ENCODE measurements at places on chromosomes 7 and 10.
A peak's percentile ranks its signal among the peaks of the same experiment; 100 is the strongest.

DNA sequence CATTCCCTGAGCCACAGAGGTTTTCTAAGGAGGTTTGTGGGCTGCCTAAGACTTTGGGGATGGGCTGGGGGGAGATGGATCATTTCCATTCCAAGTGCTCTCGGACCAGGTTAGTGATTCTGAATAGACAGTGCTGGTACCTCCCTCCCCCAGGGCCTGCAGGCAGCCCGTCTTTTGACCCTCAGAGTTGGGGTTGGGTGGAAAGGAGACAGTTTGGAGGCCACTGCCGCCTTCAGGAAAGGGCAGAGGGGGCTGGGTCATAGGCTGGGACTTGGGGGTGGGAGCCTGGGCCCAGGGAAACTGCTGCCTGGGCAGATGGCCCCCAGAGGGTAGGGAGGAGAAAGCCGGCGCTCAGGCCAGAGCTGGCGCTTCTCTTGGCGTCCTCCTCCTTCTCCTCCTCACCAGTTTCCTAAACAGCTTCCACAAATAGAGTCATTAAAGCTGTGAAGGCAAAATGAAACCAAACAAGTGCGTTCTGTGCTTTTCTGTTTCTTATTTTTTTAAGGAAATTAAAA, 4.4 kb downstream of the UNC5B start:
- peak; percentile 86 for DNase-seq

DNA sequence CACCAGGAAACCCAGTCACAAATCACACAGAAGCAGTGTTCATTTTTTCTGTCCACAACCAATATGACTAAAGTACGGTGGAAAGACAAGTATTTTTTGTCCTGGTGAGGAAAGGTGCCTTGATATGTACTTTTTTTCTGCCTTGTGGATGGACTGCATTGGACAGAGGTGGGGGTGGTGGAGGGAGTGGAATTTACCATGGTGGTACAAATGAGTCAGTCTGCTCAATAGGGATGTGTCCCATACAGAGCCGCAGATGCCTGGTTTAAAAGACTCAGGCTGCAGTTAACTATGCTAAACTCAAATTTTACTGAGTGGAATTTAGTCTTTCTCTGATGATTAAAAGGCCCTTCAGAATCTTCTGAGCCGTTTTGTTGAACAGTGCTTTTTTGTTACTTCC, 674.5 kb upstream of the GALNT17 start:
- no peak for DNase-seq

DNA sequence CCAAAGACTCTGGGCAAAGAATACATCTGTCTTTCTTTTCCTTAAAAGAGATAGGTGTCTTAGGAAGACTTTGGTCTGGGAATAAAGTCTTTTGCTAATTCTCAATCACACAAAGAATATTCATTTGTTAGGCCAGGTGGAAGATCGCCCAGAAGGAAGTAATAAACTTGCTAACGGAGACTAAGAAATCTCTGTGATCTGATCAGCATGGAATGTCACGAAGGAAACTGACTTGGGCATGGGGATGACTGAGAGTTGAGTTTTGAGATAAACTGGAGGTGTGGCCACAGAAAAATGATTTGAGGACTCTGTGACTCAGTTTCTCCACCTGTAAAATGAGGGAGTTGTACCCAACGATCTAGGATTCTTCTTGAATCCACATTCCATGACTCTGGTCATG, 161.1 kb upstream of the SVIL start:
- no peak for DNase-seq

GRCh38 chr10:91627344-91628102, 5.3 kb downstream of the PPP1R3C start:
- DNase-seq = no peak

GRCh38 chr10:30433306-30433729, 666 bp upstream of the MAP3K8 start:
- peak; percentile 92 for DNase-seq

DNA sequence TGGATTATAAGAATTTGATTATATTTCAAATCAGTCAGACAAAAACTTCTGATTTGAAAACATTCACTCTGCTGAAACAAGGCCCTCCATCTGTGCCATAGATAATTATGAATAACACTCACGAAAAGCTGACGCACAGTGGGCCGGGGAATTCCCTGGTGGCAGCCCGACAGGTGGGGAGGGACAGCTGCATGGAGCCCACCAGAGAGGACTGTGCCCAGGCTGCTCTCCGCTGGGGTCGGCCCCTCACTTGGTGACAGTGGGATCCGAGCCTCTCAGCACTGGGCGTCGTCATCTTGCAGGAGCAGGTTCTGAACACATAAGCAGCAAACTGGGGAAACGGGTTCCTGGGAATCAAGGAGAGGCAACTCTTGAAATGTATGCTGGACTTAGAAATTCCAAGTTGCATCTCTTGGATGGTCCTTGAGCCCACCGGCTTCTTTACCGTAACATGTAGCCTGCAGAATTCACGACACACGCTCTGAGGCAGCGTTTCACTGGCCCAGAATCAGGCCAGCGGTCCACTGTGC, 41.4 kb downstream of the AFAP1L2 start:
- no peak for DNase-seq

GRCh38 chr7:136441835-136442234, 426.6 kb upstream of the CHRM2 start:
- no peak for DNase-seq

- no peak for DNase-seq
These were observed 117.7 kb downstream of the APBB1IP start for GRCh38 chr10:26555719-26556368.
